Progenitor cell of endocrine pancreas (in vitro differentiated cells): ENCODE measurements at places on chromosomes 1 and 21. TPM values are rescaled to one million over a fixed set of nuclear protein-coding genes. Genes with fewer than 3 reads are reported as not detected.
A peak's percentile ranks its signal among the peaks of the same experiment; 100 is the strongest.

DNA sequence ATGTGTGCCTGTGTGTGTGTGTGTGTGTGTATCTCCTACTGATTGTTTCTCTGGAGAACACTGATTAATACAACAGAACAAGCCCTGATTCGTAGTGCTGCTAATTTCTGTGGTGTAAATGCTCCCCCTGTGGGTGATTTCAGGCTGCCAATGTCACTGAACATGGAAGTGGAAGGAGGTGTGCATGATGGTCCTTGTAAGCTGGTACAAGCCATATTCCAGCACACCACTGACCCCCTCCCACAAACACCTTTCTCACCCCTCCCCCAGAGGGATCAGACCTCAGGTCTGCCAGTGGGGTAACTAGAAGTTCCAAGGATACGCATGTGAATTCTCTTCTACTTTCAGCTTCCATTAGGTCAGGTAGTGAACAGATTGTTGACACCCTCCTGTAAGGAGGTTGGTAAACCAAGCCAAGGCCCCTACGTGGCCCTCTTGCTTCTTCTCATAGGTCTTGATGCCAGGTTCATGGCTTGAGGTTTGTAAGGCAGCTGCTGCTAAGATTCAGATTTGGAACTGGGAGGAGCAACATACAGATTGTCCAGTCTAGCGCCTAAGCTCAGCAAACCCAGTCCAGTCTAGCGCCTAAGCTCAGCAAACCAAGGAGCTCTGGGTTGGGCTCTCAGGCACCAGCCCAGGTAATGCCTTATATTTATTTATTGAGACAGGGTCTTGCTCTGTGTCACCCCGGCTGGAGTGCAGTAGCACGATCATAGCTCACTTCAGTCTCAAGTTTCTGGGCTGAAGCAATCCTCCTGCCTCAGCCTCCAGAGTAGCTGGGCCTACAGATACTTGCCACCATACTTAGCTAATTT is 38.7 kb downstream of the DHCR24 start:
- no peaks in the 10 kb centered on the region for H3K4me1 ChIP-seq
- H3K27me3 ChIP-seq, result no peaks in the 10 kb centered on the region
- peak overlapping the region; percentile 54 for H3K27ac ChIP-seq
- peaks cover 29% of the 10 kb centered on the region for H3K36me3 ChIP-seq
- H3K4me3 ChIP-seq, result no peak overlapping the region
- no peak for DNase-seq

DNA sequence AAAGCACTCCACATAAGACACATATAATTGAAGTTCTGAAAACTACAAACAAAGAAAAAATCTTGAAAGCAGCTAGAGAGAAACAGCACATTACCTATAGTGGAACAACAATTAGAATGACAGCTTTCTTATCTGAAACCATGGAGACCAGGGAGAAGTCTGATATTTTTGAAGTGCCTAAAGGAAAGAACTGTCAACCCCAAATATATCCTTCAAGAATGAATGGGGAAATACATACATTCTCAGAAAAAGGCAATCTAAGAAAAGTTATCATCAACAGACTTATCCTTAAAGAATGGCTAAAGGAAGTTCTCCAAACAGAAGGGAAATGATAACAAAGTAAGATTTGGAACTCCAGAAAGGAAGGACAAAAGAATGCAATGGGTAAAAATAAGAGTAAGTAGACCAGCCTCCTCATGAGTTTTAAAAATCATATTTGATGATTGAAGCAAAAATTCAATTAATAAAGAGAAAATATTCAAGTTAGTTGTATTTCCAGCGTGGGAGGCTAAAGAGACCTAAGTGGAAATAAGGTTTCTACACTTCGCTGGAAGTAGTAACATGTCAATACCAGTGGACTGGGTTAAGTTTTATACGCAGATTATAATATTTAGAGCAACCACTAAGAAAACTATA is 170.8 kb upstream of the SAMSN1 start:
- no peaks in the 10 kb centered on the region for H3K27me3 ChIP-seq
- no peaks in the 10 kb centered on the region for H3K36me3 ChIP-seq
- H3K4me3 ChIP-seq, result no peak overlapping the region
- DNase-seq, result no peak
- H3K4me1 ChIP-seq, result peaks cover 6% of the 10 kb centered on the region
- H3K27ac ChIP-seq, result no peak overlapping the region

- no peak for DNase-seq
- peaks cover 2% of the 10 kb centered on the region for H3K4me1 ChIP-seq
- peaks cover 23% of the 10 kb centered on the region for H3K27me3 ChIP-seq
- no peaks in the 10 kb centered on the region for H3K36me3 ChIP-seq
These were observed 73.5 kb upstream of the RUNX3 start for GRCh38 chr1:25003457-25004190.

- peaks cover 31% of the 10 kb centered on the region for H3K27me3 ChIP-seq
- H3K27ac ChIP-seq, result no peak overlapping the region
- H3K36me3 ChIP-seq, result no peaks in the 10 kb centered on the region
- no peak overlapping the region for H3K4me3 ChIP-seq
- DNase-seq, result no peak
These were observed 41.5 kb downstream of the STYXL2 start for GRCh38 chr1:167135281-167135840.

GRCh38 chr1:116489231-116489697 is 81.6 kb downstream of the CD58 start:
- peak overlapping the region; percentile 17 for H3K27ac ChIP-seq
- no peaks in the 10 kb centered on the region for H3K27me3 ChIP-seq
- DNase-seq, result no peak
- H3K4me3 ChIP-seq, result no peak overlapping the region

DNA sequence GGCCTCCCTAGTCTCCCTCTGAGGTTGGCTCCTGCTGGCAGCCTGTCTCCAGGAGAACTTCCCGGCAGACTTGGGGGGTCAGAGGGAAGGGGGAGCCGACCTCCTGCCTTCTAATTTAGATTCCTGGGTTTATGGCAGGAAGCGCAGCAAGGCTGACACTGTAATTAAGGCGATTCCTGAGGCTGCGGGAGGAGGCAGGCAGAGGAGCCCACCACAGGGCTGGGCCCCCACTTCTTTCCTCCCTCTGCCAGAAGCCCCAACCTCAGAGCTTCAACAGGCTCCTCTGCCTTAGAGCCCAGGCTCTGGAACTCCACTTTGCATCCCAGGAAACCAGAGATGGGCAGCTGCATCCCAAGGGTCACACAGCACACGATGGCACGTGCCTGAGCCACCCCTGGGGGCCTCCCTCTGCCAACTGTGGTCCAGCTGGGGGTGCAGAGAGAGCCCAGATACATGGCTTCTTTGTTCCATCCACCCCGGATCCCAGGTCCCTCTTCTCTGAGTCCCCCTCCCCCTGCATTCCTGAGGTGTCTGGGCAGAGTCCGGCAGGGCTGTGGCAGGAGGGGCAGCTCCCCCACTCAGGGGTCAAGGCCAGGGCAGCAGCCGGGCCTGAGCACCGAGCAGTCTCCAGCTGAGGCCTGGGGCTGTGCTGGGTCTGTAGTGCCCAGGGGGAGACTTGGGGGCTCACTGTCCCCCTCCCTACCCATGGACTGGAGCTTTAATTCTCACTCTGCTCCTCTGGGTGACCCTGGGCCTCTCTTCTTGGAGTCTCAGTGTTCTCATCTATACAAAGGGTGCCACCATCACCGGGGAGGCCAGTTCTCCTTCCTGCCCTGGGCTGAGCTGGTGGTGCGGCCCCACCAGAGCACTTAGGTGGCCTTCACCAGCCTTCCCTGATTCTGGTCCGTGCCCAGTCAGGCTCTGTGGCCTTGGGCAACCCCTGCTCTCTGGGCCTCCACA is 39.4 kb upstream of the FAM131C start:
- H3K4me1 ChIP-seq, result peaks cover 29% of the 10 kb centered on the region
- no peak overlapping the region for H3K4me3 ChIP-seq
- peaks cover 2% of the 10 kb centered on the region for H3K36me3 ChIP-seq
- peaks cover 3% of the 10 kb centered on the region for H3K27me3 ChIP-seq

DNA sequence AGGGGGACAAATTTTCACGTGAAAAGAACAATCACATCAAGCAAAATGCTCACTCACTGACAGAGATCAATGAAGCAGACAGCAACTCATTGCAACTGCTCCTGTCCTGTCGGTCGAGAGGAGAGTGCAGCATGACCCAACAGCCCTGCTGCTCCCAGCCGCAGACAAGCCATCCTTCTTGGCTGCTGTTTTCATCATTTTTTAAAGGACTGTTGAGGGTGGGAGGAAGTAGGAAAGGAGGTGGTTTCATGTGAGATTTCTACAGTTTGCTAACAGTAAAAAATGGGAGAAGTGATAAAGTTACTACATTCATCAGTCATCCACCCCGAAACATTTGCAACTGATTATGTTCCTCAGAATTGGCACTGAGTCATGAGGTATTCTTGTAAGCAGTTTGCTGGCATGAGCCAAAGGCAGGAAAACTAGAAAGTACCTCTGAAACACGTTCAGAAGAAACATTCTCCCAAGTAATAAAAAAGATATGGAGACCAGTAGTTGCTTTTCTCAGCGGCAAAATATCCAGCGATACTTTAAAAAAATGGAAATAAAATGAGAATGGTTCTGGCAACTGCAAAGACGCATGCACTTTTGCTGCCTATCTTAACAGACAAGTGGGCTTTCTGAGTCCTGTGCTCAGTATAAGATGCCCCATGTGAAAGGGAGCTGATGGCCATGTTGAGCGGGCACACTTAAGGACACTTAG is 72.0 kb upstream of the CLDN14 start:
- no peak for DNase-seq
- H3K4me3 ChIP-seq, result no peak overlapping the region
- no peaks in the 10 kb centered on the region for H3K4me1 ChIP-seq
- H3K27me3 ChIP-seq, result peaks cover 35% of the 10 kb centered on the region
- no peaks in the 10 kb centered on the region for H3K36me3 ChIP-seq

DNA sequence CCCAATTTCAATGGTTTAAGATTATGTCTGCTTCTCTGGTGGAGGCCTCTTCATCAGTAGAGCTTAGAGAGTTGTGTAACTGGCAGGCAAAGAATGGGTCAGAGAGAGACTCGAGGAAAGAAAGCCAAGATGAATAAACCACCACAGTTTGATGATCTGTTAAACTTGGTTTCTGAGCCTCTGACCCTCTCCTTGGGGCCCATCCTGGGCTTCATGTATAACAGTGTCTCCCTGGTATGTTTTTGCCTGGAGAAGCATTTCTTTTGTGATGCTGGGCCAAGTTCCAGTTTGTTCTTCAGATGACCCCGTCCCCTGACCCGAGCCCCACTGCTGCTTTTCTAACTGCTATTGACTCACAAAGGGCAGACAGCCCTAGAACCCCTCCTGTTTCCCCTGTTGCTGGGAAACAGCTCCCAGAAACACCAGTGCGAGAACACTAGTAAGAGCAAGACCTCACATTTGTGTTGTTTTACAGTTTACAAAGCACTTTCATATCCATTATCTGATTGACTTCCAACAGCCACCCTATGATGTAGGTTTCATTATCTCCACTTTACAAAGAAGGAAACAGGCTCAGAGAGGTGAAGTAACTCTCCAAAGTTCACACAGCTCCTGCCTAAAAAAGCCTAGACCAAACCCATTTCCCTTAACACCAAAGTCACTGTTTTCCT is 9.0 kb downstream of the CD2 start:
- H3K27me3 ChIP-seq, result no peaks in the 10 kb centered on the region
- no peak overlapping the region for H3K4me3 ChIP-seq
- DNase-seq, result no peak
- H3K27ac ChIP-seq, result peak overlapping the region; percentile 61
- no peaks in the 10 kb centered on the region for H3K36me3 ChIP-seq

- H3K4me3 ChIP-seq, result peak overlapping the region; percentile 99
- peak; percentile 19 for DNase-seq
- peak overlapping the region; percentile 100 for H3K27ac ChIP-seq
- peaks cover under 1% of the 10 kb centered on the region for H3K36me3 ChIP-seq
- H3K27me3 ChIP-seq, result no peaks in the 10 kb centered on the region
- peaks cover 35% of the 10 kb centered on the region for H3K4me1 ChIP-seq
These were observed 382 bp downstream of the GPBP1L1 start for GRCh38 chr1:45686015-45686287.

Gene BMP8A
- total RNA-seq, result 0.67 and 0.71 TPM in 2 replicates

Gene C1orf56
- total RNA-seq, result 4.5 and 7.0 TPM in 2 replicates

Gene RCSD1
- 0.22 and 0.38 TPM in 2 replicates for total RNA-seq

Gene A3GALT2
- 0.29 and 0.40 TPM in 2 replicates for total RNA-seq

Gene LRRC8C
- total RNA-seq, result 3.2 and 3.3 TPM in 2 replicates

Gene OR6F1
- total RNA-seq, result not detected in 2 replicates

Gene PLEKHN1
- 1.1 and 1.9 TPM in 2 replicates for total RNA-seq

Gene COL6A2
- 32.0 and 38.6 TPM in 2 replicates for total RNA-seq
